ENCODE measurements at places on chromosomes 4 and X. TPM values are rescaled to one million over a fixed set of nuclear protein-coding genes. Genes with fewer than 3 reads are reported as not detected.

The ASB9 gene
- 4.2 TPM for total RNA-seq

The MAGED4B gene
- total RNA-seq, result 40.8 TPM

The PNMA5 gene
- not detected for total RNA-seq

The SLC25A4 gene
- 7.3 TPM for total RNA-seq

The NR0B1 gene
- not detected for total RNA-seq

The MAOA gene
- 4.6 TPM for total RNA-seq

The MAGEA12 gene
- not detected for total RNA-seq

The MAGEA2 gene
- not detected for total RNA-seq

The LRCH2 gene
- total RNA-seq, result not detected

The EDNRA gene
- 39.5 TPM for total RNA-seq

The DCHS2 gene
- not detected for total RNA-seq

Measured in LHCN-M2 (cell line).